ENCODE measurements at places on chromosomes 3 and 15.

- no peak for DNase-seq
Measured at GRCh38 chr15:43135351-43135750, 2.0 kb downstream of the TMEM62 start.

DNA sequence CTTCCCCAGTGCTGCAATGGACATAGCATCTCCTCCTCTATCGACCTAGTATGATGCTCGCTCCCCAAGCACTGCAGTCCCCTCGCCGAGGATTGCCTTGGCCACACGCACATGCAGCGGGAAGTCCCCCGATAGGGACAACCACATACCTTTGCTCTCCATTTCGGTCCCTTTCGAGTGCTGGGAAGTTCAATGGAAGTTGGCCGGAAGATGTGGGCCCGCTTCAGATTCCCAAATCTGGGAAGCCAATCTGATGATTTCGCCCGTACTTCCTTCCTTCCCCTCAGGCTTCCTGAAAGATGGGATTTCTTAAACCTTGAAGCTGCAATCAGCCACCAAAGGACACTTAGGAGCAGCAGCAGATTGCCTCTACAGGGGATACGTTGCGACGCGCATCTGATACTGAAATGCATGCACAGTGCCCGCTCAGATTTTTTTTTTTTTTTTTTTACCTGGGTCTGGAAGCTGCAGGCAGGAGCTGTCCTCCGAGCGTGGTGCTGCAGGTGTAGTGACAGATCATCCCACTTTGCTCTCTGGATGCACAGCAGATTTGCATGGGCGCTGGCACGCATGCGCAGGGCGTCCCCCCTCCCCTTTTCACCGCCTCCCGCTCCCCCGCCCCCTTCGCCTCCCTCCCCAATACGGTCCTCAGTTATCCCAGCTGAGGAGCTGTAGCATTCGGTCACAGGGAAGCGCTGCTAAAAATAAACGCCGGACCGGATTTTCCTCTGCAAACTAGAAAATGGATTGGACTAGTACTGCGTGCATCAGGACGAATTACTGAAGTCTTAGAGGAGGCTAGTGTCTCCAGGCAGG lies at the start of gene FGF12:
TSS of gene FGF12 (minus strand) at position 510 of the 816 bp plus-strand sequence.
- peak; percentile 2 for DNase-seq

- no peak for DNase-seq
Measured at GRCh38 chr3:9135930-9136525, 113.4 kb downstream of the SRGAP3 start.

DNA sequence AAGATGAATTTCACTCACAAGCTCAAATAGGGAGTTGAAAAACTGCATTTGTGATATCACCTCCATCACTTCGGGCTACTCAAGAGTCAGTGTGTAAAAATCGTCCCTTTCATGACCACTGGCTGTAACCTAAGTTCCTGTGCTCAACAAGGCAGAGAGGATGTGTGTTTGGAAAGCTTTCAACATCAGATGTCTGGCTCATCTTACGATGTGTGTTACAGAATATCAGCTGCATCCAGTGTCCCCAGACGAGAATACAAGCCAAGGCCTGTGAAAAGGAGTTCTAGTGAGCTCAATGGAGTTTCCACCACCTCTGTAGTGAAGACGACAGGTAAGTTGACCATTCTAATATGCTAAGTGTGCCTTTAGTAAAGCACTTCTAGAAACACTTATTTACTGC lies 65.5 kb upstream of the ADAMTSL3 start:
- no peak for DNase-seq

GRCh38 chr15:96720656-96721055 lies 390.2 kb downstream of the NR2F2 start:
- DNase-seq = no peak
